Spleen (tissue), 13 donors: ENCODE measurements at places on chromosomes 6 and 20. TPM values are rescaled to one million over a fixed set of nuclear protein-coding genes. Genes with fewer than 3 reads are reported as not detected.
A peak's percentile ranks its signal among the peaks of the same experiment; 100 is the strongest.

Gene CCN5
- total RNA-seq = 1.5 TPM

GRCh38 chr6:137856138-137856898 is 10.7 kb upstream of the TNFAIP3 start:
- H3K4me3 ChIP-seq = no peak overlapping the region
- H3K36me3 ChIP-seq = peaks cover 9% of the 10 kb centered on the region
- DNase-seq = no peak
- H3K27me3 ChIP-seq = no peaks in the 10 kb centered on the region
- H3K27ac ChIP-seq = no peak overlapping the region

Gene PLTP
- 430 TPM for total RNA-seq

GRCh38 chr6:170083236-170084051 is 207.4 kb downstream of the DLL1 start:
- H3K4me3 ChIP-seq = no peak overlapping the region
- peaks cover 3% of the 10 kb centered on the region for H3K4me1 ChIP-seq
- peaks cover 21% of the 10 kb centered on the region for H3K27me3 ChIP-seq
- DNase-seq = peak; percentile 51
- H3K27ac ChIP-seq = no peak overlapping the region

DNA sequence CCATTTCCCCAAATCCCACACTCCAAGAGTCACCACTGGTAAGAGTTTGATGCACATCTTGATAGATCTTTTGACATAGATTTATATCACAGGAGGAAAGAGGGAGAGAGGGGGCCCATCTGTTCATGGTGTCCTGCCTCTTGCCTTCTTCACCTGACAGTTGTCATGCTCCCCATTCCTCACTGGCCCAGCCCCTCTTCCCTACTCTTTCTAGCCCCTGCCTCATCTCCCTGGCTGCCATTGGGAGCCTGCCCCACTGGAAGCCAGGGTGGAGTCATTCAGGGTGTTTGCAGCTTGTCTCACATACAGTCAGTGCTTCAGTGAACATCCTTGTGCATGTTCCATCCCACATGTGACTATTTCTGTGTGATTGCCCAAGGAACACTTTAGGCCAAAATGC is 27.6 kb downstream of the SIRPA start:
- DNase-seq = no peak
- no peak overlapping the region for H3K27ac ChIP-seq
- peaks cover 14% of the 10 kb centered on the region for H3K36me3 ChIP-seq
- H3K4me1 ChIP-seq = no peaks in the 10 kb centered on the region
- no peaks in the 10 kb centered on the region for H3K27me3 ChIP-seq
- no peak overlapping the region for H3K4me3 ChIP-seq

Gene PTK6
- total RNA-seq = 0.70 TPM

DNA sequence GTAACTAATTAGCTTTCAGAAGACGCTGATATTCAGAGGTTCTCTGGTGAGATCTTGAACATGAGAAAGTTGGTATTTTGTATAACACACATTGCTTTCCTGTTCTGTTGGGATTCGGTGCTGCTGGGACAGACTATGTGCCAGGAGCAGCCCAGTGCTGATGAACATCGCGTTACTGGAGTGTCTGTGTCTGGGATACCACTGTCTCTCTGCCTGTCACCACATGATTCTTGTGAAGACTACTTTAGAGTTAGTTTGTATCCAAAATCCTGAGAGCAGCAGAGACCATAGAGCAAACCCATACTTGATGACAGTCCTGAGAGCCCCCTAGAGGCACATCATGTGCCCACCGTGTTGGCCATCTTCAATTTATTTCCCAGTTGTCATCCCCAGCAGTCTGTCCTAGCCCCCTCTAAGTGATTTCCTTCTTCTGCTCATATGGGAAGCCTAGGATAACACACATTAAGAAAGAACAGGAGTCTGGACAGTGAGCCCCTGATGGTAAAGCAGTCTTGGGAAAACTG is 41.8 kb upstream of the TINAG start:
- DNase-seq = no peak
- H3K36me3 ChIP-seq = no peaks in the 10 kb centered on the region
- no peaks in the 10 kb centered on the region for H3K27me3 ChIP-seq
- H3K4me3 ChIP-seq = no peak overlapping the region
- H3K4me1 ChIP-seq = no peaks in the 10 kb centered on the region

Gene CALHM4
- not detected for total RNA-seq

DNA sequence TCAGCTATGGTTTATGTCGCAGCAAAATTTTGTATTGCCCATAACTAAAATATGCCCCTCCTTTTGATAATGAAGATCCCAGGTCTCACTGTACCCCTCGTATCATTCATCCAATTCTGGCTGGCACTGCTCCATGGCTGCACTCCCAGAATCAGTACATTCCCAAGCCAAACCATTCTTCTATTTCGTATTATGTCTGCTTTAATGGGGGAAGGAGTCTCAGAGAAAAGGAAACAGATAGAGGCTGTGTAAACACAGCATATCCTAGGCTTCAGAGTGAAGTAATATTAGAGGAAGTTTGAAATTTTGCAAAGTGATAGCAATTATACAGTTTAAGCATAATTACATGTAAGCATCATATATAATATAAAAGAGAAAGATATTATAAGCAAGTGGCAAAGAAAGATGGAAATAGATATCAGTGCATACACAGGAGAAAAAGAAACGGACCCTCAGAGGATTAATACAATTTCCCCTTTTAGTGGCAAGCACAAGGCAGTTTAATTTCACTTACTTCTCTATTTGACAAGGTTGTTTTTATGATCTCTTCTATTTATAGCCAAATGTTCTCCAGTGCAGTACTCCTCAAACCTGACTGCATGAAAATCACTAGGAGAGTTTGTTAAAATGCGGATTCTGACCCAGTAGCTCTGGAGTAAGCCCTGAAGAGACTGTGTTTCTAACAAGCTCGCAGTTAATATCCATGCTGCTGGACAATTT is 56.5 kb upstream of the TENT5A start:
- H3K4me1 ChIP-seq = peaks cover 17% of the 10 kb centered on the region
- no peaks in the 10 kb centered on the region for H3K27me3 ChIP-seq
- peak overlapping the region; percentile 33 for H3K27ac ChIP-seq
- H3K4me3 ChIP-seq = no peak overlapping the region
- no peaks in the 10 kb centered on the region for H3K36me3 ChIP-seq
- no peak for DNase-seq

DNA sequence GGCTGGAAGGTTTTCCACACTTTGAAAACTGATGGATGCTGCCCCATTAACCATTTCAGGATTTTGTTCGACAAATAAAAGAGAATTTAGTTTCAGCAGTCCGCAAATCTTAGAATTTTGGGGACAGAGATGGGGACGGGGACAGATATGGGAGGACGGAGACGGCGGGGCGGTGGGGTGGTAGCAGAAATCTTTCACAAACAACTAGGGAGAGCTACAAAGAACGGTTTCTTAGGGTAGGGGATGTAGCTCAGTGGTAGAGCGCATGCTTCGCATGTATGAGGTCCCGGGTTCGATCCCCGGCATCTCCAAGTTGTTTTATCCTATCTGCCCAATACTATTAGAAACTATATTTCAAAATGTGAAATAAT is 15.1 kb downstream of the HMGN4 start:
- H3K4me3 ChIP-seq = peak overlapping the region; percentile 36
- peaks cover 45% of the 10 kb centered on the region for H3K4me1 ChIP-seq
- H3K36me3 ChIP-seq = no peaks in the 10 kb centered on the region
- DNase-seq = peak; percentile 85

DNA sequence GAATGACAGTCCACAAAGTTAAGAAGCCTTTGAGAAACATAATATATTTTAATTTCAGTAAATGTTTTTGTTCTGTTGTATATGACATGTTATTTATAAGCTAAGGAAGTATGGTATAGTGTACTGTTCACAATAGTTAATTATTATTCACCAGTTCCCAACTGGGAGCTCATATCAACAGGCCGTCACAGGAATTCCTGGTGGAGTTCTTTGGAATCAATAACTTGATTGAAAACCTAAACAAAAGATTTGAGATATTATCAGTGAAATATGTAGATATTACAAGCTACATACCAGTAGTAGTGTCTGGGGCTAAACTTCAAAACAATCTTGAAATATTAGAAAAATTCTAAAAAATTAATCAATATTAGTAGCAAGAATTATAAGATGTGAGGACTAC is 60.3 kb downstream of the NOX3 start:
- no peak overlapping the region for H3K27ac ChIP-seq
- H3K27me3 ChIP-seq = no peaks in the 10 kb centered on the region
- no peak overlapping the region for H3K4me3 ChIP-seq
- no peaks in the 10 kb centered on the region for H3K4me1 ChIP-seq
- DNase-seq = no peak

DNA sequence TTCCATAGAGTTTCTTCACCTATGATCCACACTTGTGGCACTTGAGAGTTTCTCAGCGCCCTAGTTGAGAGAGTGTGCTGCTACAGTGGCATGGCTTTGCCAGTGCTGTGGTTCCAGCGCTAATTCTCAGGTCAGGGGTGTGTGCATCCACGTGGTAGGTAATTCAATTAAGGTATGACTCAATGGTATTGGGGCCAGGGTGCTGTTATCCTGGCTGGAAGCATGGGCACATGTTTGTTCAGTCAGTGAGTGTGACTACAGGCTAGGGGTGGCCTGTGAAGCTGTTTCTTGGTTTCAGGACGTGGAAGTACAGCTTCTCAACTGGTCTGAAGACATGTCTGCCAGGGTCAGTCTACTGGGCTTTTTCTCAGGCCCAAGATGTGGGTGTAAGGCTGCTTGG is 3.0 kb upstream of the SEMG2 start:
- H3K4me3 ChIP-seq = no peak overlapping the region
- no peaks in the 10 kb centered on the region for H3K27me3 ChIP-seq
- no peaks in the 10 kb centered on the region for H3K36me3 ChIP-seq
- no peak for DNase-seq
- no peaks in the 10 kb centered on the region for H3K4me1 ChIP-seq

Gene COL11A2
- 1.0 TPM for total RNA-seq

- DNase-seq = no peak
- H3K27me3 ChIP-seq = no peaks in the 10 kb centered on the region
- H3K4me1 ChIP-seq = peaks cover 36% of the 10 kb centered on the region
- H3K27ac ChIP-seq = no peak overlapping the region
Measured at GRCh38 chr6:110781522-110782214, 33.6 kb downstream of the CDK19 start.

- no peaks in the 10 kb centered on the region for H3K36me3 ChIP-seq
- no peaks in the 10 kb centered on the region for H3K27me3 ChIP-seq
- H3K4me3 ChIP-seq = no peak overlapping the region
- no peaks in the 10 kb centered on the region for H3K4me1 ChIP-seq
Measured at GRCh38 chr6:86147311-86147710, 504.6 kb upstream of the SYNCRIP start.

- DNase-seq = no peak
- no peaks in the 10 kb centered on the region for H3K4me1 ChIP-seq
- H3K4me3 ChIP-seq = no peak overlapping the region
- H3K36me3 ChIP-seq = no peaks in the 10 kb centered on the region
- H3K27me3 ChIP-seq = peaks cover 5% of the 10 kb centered on the region
Measured at GRCh38 chr6:109285366-109285765, 96.9 kb downstream of the CD164 start.

GRCh38 chr6:158744986-158745430 is 74.2 kb downstream of the EZR start:
- H3K27me3 ChIP-seq = no peaks in the 10 kb centered on the region
- H3K27ac ChIP-seq = no peak overlapping the region
- peaks cover 20% of the 10 kb centered on the region for H3K36me3 ChIP-seq
- H3K4me3 ChIP-seq = no peak overlapping the region

DNA sequence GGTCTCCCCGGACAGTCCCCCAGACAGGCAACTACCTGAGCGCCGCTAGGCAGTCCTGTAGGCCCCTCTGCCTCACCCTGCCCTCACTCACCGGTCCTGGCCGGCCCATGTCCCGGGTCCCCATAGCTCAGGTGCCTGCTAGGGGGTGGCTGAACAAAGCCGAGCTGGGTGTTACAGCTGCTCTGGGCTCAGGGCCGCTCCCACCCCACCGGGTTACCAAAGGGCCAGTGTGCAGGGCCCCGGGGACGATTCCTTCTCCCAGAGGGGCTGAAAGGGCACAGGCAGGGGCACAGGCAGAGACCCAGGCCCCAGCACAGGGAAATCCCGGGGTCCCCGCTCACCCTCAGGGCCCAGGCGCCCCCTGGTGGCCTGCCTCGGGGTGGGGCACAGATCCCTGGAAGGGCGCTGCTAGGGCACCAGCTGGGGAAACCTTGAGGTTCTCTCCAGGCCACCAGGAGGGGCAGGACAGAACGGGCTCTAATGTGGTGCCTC is 118.4 kb downstream of the GRM4 start:
- H3K27ac ChIP-seq = no peak overlapping the region
- no peak overlapping the region for H3K4me3 ChIP-seq
- H3K4me1 ChIP-seq = no peaks in the 10 kb centered on the region
- peak; percentile 85 for DNase-seq

DNA sequence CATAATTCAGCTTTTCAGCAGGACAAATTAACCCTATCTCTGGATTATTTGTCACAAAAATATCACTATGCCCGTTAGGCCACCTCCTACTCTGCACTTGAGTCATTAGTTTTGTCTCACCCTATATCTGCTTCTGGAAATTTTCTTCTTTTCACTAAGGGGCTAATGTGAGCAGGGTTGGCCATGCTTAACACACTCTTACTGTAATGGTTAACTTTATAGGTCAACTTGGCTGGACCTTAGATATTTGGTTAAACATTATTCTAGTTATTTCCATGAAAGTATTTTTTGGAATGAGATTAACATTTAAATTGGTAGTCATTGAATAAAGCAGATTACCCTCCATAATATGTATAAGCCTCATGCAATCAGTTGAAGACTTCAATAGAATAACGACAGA is 394.6 kb upstream of the PTCHD4 start:
- DNase-seq = no peak
- no peaks in the 10 kb centered on the region for H3K36me3 ChIP-seq
- H3K4me3 ChIP-seq = no peak overlapping the region
- H3K4me1 ChIP-seq = no peaks in the 10 kb centered on the region

- no peaks in the 10 kb centered on the region for H3K4me1 ChIP-seq
- H3K4me3 ChIP-seq = no peak overlapping the region
- DNase-seq = no peak
Measured at GRCh38 chr6:37528541-37528940, 28.8 kb upstream of the CCDC167 start.

Gene NUS1
- total RNA-seq = 30.9 TPM

Gene NRSN1
- not detected for total RNA-seq

DNA sequence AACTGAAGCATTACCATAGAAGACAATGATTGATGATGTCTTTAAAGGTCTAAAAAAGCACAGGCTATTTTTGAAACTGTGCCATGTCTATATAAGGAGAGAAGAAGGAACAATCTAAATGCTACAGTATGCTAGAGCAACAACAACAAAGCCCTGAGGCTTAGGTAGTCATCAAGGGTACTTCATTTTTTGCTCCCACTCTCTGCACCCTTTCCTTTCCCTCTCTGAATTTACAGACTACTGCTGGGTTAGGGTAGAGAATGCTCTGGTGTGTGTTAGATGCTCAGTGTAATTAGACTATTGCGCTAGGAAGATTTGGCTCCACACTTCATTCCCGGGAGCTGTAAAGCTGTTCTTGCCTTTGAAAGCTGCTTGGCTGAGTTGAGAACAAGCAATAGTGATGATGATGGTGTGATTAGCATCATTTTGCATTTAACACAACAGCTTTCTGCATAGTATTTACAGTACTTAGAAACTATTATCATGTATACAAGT is 1262.5 kb upstream of the CITED2 start:
- no peak overlapping the region for H3K4me3 ChIP-seq
- DNase-seq = no peak
- H3K27ac ChIP-seq = no peak overlapping the region

- H3K4me3 ChIP-seq = no peak overlapping the region
- DNase-seq = peak; percentile 66
- no peaks in the 10 kb centered on the region for H3K27me3 ChIP-seq
- H3K4me1 ChIP-seq = peaks cover 10% of the 10 kb centered on the region
- H3K36me3 ChIP-seq = no peaks in the 10 kb centered on the region
Measured at GRCh38 chr6:43883847-43884651, 114.0 kb downstream of the VEGFA start.
